ENCODE measurements at places on chromosomes 7 and 10.

DNA sequence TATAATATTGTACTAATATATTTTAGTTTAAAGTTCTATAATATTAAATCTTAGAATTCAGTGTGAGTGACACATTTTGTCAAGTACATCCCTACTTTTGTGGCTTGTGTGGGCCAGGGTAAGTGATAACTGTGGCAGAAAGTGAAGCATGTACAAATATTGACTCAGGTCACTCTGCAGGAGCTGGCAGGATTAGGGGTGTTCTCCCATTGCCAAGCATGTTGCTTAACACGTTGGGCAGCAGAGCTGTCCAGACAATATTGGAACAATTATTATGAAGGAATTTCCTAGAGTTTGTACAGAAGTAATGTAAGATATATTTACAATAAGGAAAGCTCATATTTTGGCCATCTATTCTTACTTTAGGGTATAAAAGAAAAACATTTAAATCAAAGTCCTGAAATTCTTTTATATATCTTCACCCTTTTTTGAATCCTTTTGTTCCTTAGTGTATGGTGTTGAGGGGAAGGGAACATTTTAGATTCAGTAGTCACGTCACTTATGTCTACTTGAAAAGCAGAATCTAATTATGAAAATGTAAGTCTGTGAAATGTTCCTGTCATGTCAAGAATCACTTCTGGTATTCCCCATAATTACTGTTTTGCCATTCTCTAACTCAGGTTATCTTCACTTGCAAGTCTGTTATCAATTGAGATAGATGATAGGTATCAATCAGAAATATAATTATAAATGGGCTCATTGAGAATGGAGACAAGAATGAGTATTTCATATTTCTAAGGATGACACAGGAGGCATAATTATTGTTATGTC, 4.0 kb downstream of the HDAC9 start:
- DNase-seq = peak; percentile 54

- no peak for DNase-seq
Measured at GRCh38 chr7:11332186-11332864, 358.7 kb downstream of the PHF14 start.

DNA sequence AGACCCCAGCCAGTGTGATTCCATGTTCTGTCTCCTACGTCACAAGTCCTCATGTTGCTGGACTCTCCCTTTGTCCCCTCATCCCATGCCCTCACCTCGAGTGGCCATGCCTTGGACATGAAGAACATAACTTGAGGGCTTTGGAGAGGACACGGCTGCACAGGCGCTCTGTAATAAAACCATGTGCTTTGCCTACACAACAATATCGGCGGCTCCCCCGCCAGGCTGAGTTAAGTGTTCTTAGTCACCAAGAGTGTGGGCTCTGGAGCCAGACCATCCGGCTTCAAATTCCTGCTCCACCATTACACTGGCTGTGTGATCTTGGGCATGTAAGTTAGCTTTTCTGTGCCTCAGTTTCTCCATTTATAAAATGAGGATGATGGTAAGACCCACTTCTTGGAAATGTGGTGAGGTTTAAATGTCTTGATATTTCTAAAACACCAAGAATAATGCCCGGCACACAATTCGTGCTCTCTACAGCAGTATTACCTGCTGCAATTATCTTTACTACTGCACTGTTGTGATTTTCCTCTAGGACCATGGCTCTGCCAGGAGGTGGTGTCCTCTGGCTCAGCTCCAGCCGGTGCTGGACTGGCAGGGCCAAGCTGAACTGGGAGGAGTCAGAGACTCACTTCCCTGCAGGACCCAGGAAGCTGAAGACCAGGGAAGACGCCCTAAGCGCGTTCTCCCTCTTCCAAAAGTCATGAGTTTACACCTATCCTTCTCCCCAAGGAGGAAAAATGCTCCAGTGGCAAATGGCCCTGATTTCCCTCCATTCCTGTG, 15.7 kb downstream of the SLIT1 start:
- DNase-seq = peak; percentile 4

DNA sequence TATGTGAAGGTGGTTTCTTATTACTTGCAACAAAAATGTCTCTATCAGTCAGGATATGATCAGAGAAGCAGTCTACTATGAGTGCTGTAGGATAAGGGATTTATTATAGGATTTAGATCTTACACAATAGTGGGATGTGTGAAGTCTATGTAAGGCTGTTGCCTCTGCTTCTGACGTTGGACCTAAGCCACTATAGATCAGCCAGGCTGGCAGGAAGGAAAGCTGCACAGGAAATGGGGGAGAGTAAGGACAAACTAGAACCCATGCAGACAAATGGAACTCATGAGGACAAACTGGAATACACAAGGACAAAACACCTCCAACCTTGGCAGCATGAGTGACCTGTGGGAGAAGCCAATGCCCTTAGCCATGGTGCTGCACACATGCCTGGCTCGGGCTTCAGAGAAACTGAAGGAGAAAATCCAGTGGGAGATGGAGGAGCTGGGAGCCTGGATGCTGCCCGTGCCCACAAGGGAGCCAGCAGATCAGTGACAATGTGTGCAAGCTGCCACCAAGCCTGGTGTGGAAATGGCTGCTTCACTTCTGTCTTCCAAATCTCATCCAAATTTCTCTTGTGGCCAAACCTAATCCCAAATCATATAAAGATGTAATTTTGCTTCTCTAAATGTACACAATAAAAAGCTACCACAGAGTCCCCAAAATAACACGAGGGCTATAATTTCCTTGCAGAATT, 147.0 kb upstream of the PCGF5 start:
- DNase-seq = no peak

DNA sequence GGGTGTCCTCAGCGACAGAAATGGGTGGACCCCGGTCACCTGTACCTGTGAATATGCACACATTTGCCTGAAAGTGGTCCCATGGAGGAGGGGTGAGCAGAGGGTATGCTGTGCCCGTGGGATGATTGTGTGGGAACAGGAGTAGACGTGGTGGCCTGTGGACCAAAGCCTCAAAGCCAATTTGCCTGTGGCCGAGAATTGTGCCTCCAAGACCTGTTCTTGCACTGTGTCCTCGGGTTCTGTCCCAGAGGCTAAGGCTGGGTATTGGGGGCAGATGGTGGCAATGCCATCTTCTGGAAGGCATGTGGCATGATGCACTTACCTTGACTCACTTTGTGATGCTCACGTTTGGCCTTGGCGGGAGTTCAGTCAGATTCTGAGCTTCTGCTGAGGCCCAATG, 351.0 kb downstream of the TCERG1L start:
- no peak for DNase-seq

- DNase-seq = no peak
Measured at GRCh38 chr7:106384373-106384772, 99.6 kb upstream of the NAMPT start.

DNA sequence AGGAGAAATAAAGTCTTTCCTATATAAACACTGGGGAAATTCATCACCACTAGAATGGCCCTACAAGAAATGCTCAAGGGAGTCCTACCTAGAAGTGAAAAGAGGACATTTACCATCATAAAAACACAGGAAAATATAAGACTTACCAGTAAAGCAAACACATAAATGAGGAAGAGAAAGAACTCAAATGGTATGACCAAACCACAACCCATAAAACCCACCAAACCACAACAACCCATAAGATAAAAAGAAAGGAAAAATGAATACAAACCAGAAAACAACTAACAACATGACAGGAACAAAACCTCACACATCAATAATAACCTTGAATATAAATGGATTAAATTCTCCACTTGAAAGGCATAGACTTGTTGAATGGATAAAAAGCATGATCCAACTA, 71.9 kb upstream of the DIP2C start:
- no peak for DNase-seq

GRCh38 chr7:101159696-101160674, 5.4 kb downstream of the VGF start:
- no peak for DNase-seq

DNA sequence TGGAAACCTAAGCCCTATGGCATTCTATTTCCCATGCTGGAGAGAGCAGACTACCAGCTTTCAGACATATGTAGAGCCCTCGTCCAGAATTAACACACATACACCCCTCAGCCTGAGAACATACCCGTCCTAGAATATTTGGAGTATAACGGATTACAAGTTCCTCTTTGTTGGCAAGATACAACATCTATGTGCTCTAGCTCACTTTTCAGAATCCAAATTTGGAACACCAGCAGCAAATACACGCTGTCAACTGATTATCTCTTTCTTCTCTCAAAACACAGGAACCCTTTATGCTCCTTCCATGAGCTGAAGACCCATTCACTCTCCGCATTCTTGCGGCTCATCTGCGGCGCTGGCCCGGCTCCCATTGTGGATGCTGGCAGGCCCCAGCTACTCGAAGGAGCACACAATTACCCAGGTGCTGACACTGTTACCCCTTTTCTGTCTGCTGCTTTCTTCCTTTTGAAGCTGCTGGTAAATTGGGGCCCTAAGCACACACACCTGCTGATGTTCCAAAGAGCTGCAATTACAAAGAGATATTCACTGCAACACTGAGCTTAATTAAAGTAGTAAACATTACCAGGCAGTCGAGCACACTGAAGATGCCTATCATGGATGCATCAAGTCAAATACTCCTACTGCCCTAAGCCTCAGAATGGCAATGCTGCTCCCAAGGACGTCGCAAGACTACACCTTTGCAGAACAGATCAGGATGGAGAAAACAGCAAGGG, 70.0 kb downstream of the VOPP1 start:
- peak; percentile 72 for DNase-seq

- no peak for DNase-seq
Measured at GRCh38 chr10:85003083-85003482, 674.7 kb downstream of the CCSER2 start.

- DNase-seq = no peak
Measured at GRCh38 chr7:101604331-101604933, 24.7 kb downstream of the MYL10 start.

DNA sequence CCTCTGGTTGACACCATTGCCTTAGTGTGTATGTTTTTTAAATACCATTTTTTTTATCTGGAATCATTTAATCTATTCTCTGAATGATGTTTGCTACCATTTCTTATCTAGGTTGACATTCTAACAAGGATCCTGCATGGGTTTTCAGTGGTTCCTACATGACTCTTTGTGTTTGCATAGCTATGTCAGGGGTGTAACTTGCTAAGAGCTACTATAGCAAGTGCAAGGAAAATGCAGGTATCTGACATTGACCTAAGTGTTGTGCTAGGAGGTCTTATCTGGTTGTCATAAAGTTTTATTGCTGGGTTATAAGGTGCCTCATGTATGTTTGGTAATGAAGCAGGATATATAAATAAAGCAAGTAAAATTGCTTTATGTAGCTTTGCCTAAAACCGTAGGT, 183.2 kb downstream of the PLXDC2 start:
- DNase-seq = no peak

DNA sequence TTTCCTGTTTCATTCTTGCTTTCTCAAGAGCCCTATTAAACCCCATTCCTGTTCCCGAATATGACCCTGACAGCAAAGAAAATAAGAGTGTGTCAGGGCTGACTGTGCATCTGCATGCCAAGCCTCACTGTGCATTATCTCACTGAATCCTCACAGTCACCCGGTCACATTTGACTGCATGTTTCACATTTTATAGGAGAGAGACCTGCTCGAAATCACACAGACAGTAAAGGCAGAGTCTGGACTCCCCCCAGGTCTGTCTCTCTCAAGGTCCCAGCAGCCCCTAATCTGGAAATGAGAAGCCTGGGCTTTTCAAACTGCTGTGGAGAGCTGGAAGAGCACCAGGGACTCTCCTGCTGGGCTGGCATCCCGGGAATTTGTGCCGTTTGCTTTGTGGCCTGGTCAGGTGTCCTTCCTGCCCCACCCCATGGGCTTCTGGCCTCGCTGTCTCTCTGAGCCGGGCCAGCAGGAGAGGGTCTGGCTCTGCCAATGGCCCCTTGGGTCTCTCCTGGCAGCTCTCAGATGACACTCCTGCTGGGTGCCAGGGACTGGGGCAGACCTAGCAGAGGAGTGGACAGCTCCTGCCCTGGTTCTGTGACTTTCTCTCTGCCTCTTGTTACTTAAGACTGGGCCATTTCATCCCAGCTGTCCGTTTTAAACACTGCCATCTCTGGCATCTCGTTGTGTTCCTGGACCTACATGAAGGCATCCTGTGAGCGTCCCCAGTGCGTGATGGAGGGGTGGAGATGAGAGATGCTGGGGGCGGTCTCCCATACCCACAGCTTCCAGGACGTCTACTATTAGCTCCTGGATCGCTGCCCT, 173.6 kb downstream of the ARHGAP12 start:
- no peak for DNase-seq

DNA sequence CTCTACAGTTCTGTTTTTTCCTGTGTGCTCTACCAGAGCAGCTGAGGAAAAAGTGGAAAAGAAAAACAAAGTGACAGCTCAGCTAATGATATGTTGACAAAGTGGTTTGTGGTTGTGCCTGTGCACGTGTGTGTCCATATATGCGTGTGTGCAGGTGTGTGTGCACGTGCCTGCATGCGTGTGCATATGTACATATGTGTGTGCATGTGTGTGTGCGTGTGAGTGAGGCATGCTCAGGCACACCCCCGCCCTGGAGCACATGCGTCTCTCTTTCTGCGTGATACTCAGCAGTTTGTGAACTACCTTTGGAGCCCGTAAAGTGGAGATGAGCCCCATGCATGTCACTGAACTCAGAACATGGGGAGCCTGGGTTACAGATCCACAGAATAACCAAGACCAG, 84.5 kb upstream of the GPR26 start:
- no peak for DNase-seq

GRCh38 chr7:119482209-119482608, 790.8 kb upstream of the KCND2 start:
- DNase-seq = peak; percentile 5

DNA sequence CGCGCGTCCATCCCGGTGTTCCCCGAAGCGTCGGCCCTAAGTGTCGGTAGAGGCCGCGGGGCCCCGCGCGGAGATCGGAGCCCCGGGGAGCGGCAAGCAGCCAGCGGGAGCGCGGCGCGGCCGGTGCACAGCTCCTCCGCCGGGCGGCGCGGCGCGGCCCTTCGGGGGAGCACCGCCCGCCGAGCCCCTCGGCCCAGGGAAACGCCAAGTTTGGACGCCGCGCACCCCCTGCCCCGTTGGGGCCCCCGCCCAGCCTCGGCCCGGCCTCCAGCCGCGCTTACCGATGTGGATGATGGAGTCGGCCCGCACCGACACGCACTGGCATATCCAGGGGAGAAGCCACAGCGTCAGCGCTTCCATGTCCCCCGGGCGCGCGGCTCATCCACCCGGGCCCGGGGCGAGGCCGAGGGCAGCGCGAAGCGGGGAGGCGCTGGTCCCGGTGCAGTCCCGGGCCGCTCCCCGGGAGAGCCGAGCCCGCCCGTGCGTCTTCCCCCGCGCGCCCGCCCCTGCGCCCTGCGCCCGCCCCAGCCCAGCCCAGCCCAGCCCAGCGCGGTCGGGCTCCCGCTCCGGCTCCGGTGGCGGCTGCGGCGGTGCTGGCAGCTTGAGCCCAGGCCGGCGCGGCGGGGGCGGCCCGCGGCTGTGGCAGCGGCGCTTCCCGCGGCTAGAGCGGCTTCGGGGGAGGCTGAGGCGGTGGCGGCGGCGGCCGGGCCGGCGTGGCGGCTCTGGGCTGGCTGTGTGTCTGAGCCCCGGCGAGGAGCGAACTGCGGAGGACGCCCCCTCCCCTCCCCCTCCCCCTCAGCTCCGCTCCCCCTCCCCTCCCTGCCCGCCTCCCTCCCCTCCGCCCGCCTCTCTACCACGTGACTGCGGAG, at the start of gene GRID1:
TSS of gene GRID1 (minus strand) at position 763 of the 869 bp plus-strand sequence.
- peak; percentile 27 for DNase-seq

GRCh38 chr7:129887865-129888264, 64.9 kb downstream of the UBE2H start:
- DNase-seq = no peak

Measured in NCI-H1092 treated with DMSO at 0.1 percent for 48 hours (cell line).